ENCODE measurements at places on chromosomes 4 and X. TPM values are rescaled to one million over a fixed set of nuclear protein-coding genes. Genes with fewer than 3 reads are reported as not detected.
A peak's percentile ranks its signal among the peaks of the same experiment; 100 is the strongest.

Gene AR
- 17.6 TPM for total RNA-seq

Gene ARFIP1
- 40.0 TPM for total RNA-seq

Gene VGLL1
- not detected for total RNA-seq

Gene ADAMTS3
- total RNA-seq, result 1.9 TPM

Gene GRIA2
- 11.5 TPM for total RNA-seq

GRCh38 chrX:45980726-45981125 lies 564.5 kb downstream of the ZNF674 start:
- no peak overlapping the region for H3K4me3 ChIP-seq
- no peaks in the 10 kb centered on the region for H3K36me3 ChIP-seq
- no peaks in the 10 kb centered on the region for H3K4me1 ChIP-seq
- no peaks in the 10 kb centered on the region for H3K27me3 ChIP-seq
- H3K27ac ChIP-seq, result no peak overlapping the region

GRCh38 chrX:130173190-130173895 lies 1.6 kb downstream of the RAB33A start:
- peak; percentile 30 for DNase-seq
- H3K36me3 ChIP-seq, result no peaks in the 10 kb centered on the region
- peak overlapping the region; percentile 45 for H3K27ac ChIP-seq
- H3K27me3 ChIP-seq, result no peaks in the 10 kb centered on the region
- no peak overlapping the region for H3K4me3 ChIP-seq

- H3K4me1 ChIP-seq, result peaks cover 19% of the 10 kb centered on the region
- no peaks in the 10 kb centered on the region for H3K27me3 ChIP-seq
- no peak for DNase-seq
- peak overlapping the region; percentile 58 for H3K27ac ChIP-seq
- H3K4me3 ChIP-seq, result peak overlapping the region; percentile 40
Measured at GRCh38 chr4:164383058-164383357, 370.9 kb upstream of the SMIM31 start.

- H3K27me3 ChIP-seq, result no peaks in the 10 kb centered on the region
- H3K4me1 ChIP-seq, result no peaks in the 10 kb centered on the region
- H3K27ac ChIP-seq, result no peak overlapping the region
Measured at GRCh38 chrX:5756616-5757015, 472.1 kb downstream of the NLGN4X start.

DNA sequence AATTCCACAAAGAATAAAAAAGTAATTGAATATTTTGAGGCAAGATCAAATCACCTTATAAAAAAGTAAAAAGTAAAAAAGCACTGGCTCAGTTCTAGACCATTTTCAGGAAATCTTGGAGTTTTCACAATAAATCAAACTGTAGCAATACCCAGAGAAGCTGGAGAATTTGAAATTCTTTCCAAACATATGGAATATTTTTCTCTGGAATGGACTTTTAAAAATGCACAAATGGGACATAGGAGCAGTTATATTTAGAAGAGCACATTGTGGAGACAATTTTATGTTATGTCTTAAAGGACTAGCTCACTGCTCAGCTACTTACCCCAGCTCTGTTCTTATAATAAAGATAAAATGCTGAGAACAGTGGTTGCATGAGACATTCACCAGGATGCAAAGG lies 211.9 kb upstream of the KIT start:
- DNase-seq, result no peak
- no peaks in the 10 kb centered on the region for H3K27me3 ChIP-seq
- no peaks in the 10 kb centered on the region for H3K4me1 ChIP-seq
- no peaks in the 10 kb centered on the region for H3K36me3 ChIP-seq
- no peak overlapping the region for H3K4me3 ChIP-seq
